ENCODE measurements at places on chromosomes 13 and 19.

DNA sequence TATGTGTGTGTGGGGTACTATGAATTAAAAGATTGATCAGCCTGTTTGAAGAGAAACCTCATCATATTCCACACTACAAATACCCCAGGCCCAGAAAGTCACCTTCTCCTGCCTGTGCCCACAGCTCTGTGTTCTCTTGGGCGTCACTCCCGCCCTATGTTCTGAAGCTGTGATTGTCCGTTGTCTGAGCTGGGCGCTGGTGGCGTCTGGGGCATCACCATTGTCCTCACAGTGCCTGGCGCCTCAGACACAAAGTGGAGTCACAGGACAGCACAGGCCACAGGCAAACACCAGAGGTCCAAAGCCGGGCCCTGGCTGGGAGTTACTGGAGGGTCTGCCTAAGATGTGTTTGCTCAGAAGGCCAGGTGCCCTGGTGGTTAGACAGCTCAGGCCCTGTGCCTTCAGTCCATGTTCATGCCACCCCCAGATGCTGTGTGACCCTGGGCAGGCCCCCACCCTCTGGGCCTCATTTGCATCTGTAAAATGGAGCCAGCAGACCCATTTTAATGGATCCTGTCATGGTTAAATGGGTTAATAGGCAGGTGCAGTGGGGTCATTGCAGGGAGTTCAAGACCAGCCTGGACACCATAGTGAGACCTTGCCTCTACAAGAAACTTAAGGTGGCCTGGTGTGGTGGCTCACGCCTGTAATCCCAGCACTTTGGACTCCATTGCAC, 34.5 kb downstream of the DNM2 start:
- no peak for ATAC-seq

DNA sequence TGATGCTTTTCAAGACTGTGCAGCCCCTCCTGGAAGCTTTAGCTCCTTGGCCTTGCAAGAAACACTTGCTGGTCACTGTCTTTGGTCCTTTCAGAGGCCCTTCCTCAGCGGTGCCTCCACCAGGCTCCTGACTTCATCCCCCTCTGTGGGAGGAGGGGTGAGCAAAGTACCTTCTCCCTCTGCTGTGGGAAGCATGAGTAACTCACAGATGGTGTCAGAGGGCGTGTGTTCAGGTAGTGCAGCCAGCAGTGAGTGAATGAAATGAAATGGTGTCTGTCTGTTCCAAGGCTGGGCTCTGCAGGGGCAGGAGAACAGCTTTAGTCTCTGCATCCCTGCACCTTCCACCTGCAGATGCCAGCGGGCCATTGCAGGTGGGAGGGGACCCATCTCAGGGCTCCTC, 102.9 kb downstream of the SHISA2 start:
- ATAC-seq: no peak

DNA sequence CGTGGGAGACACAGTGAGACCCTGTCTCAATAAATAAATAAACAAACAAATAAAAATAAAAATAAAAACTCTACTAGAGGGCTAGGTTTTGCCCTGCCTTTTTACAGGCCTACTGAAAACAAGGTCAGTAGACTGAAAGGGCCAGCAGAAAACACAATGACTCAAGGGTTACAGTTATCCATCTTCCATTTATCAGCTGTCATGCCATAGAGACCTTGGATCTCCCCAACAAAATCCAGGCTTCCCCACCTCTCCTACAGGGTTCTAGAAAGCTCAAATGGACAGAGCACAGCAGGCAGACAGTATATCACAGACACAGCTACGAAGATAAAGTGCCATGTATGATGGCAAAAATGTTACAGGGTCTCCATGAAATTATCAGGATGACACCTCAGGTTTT, 54.4 kb downstream of the FOXO1 start:
- ATAC-seq: no peak

DNA sequence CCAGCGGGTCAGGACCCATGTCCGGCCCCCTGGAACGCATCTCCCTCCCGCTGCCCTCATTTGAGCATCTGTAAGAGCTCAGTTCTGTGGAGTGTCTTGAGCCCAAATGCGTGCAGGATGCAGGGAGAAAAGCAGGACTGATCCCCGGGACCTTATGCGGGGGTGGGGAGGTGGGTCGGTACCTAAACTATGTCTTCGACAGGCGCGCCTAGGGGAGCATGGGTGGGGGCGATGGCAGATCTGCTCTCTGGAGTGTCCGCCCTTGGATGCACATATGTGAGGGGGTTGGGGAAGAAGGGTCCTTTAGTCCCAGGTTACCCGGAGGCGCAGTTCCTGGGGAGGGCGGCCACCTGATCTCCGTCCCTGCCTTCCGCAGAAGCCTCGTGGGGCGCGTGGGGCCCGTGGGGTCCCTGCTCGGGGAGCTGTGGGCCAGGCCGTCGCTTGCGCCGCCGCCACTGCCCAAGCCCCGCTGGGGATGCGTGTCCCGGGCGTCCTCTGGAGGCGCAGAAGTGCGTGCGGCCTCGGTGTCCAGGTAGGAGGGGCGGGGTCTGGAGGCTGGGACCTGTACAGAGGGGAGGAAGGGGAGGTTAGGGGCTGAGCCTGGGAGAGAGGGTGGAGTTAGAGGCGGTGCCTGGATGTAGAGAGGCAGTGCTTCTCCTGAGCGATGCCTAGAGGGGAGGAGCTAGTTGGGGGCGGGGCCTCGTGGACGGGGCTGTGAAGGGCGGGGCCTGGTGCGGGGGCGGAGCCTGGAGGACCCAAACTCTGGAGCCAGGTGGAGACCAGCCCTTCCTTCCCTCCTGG, 2.9 kb downstream of the CILP2 start:
- ATAC-seq: peak; percentile 80

DNA sequence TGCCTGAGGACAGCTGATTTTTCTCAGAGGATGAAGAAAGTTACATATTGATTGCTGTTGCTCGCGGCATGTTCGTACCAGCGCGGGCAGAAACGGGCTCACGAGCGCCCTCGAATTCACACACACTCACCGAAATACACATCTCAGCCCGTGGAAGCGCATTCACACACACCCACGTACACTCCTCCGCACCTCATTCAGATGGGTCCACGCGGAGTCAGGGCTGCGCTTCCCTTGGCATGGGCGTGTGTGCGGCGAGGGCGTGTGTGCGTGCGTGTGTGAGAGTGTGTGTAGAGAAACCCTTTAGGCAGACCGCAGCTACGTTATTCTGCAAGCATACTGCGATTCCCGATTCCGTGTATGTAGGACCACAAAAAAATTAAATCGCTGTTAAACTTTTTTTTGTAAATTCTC, 2.1 kb upstream of the PCDH17 start:
- no peak for ATAC-seq

Measured in stimulated activated memory B cell treated with anti-CD40 and anti-IgM and Interleukin-4, amounts not matched to agents 10 μg/mL and 1 μg/mL and 100 μg/mL, for 72 hours (primary cell).